Endothelial cell of umbilical vein (primary cell): ENCODE measurements at places on chromosomes 16 and 17.
A peak's percentile ranks its signal among the peaks of the same experiment; 100 is the strongest.

- DNase-seq: no peak
Measured at GRCh38 chr17:6556121-6557039, at the start of gene PITPNM3. PITPNM3 (minus strand) TSS chr17:6556555; CDS start chr17:6556406, 149 bp downstream.

DNA sequence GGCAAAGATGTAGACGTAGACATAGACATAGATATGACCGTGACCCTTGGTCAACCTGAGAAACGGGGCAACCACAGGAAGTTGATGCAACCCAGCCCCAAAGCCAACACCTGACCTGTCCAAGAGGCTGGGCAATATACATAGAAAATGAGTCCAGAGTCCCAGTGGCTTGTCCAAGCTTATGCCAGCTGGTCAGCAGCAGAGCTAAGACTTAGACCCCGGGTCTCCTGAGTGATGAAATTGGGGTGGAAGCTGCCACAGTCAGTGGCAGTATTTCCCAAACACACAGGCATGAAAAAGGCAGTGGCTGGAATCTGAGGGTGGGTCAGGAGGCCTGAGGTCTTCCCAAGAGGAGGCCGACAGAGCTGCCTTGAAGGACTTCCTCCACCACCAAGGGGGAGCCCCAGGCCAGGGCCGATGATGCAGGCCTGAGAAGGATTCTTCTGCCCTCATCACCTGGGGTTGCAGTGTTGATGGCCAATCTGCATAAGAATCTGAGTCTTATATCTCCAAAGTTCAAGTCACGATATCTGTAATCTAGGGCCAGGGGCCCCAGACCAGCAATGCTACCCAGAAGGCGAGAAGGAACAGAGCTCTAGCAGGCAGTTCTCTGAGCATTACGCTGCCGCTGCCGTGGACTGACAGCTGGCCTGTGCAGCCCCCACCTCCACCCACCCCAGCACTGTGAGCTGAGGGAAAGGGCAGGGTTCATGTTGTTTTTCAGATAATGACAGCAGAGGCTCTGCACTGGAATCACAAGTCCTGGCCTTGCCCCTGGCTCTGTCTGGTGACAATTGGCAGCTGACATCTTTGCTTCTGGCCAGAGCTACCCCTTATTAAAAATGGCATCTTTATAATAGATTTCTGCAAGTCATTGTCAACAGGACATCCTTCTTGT is 72.7 kb downstream of the GNAO1 start:
- DNase-seq: no peak

- peak; percentile 25 for DNase-seq
Measured at GRCh38 chr16:88499836-88500251, 46.8 kb downstream of the ZFPM1 start.

DNA sequence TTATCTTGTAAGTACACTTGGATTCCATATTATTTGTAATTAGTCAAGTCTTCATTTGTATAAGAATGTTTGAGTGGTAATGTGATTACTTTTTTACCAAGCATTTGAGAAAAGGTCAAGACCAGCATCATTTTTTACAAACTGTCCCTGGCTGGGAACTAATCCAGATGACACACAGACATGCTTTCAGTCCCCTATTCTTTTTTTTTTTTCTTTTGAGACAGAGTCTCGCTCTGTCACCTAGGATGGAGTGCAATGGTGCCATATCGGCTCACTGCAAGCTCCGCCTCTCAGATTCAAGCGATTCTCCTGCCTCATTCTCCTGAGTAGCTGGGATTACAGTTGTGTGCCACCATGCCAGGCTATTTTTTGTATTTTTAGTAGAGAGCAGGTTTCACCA is 4.5 kb downstream of the DERL2 start:
- no peak for DNase-seq

DNA sequence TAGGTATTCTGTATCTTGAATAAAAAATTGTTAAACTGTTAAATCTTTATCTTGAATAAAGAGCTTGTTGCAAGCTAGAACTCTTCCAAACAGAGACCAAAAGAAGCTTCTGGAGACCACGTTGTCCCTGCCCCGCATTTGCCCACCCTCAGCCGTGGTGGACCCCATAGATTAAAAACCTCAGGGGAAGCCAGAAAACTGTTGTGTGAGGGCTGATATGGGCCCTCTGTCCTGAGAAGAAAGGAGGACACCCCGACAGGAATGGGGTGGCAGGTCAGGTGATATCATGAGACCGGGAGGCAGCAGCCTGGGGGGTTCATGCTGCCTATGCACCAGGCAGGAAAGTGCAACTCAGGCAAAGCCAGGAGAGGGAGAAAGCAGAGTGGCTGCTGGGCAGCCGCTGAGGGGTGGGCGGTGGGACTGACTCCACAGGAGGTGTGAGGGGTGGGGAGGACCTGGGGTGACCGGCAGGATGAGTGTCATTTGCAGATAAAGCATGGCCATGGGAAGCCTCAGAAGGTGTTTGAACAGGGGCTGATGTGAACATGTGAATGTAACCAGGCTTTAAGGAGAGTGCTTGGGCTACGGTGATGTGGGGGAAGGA is 147.8 kb downstream of the IRF8 start:
- no peak for DNase-seq
